Activated T-helper 1 cell treated with anti-CD3 and anti-CD28 coated beads, Interleukin-12 subunit alpha, Interleukin-12 subunit beta, Interleukin-2, Interleukin-4 antibody, amounts not matched to agents 30 ng/mL and 10 ng/mL and 1 ng/mL, durations not matched to agents 14 hours and 24 hours and 36 hours (primary cell): ENCODE measurements at places on chromosomes 6 and 20. TPM values are rescaled to one million over a fixed set of nuclear protein-coding genes. Genes with fewer than 3 reads are reported as not detected.

PNLDC1 gene
- 0.56 and 0.78 TPM in 2 replicates for total RNA-seq

ABHD16B gene
- total RNA-seq = not detected in 2 replicates

DNA sequence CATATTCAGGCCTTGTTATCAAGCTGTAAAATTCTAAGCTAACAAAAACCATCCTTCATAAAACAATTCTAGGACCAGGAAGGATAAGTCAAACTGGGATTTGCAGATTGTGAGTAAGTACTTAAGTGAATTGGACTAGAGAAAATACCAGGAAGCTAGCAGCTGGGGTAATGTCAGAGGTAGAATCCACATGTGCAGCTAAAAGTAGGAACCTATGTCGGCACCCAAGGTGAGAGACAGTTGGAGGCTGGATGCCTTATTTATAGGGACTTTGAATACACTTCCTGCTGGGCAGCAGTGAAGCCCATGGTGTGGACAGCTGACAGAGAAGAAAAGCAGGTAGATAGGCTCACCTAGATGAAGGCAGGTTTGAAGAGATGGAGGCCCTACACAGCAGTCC is 127.3 kb downstream of the FLRT3 start:
- no peak for DNase-seq
- H3K4me1 ChIP-seq = no peaks in the 10 kb centered on the region
- no peaks in the 10 kb centered on the region for H3K27me3 ChIP-seq
- no peak overlapping the region for H3K27ac ChIP-seq
- H3K4me3 ChIP-seq = no peak overlapping the region

FBXO9 gene
- total RNA-seq = 67.3 and 73.2 TPM in 2 replicates

DNA sequence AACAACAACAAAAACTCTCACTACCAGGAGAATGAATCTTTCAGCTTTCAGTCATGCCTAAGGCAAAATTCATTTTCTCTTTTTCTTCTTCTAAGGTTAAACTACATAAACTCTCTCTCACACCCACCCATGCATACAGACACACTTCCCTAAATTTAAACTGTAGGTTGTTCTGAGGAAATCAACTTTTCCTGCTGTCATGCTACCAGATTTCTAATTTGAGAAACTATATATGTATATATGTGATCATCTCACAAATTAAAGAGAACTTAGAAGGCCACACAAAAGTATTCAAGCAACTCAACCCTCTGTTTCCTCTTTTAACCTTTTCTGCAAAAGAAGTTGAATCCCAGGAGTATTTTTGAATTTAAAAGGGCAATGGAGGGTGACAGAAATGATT is 532.5 kb downstream of the KIF16B start:
- no peak for DNase-seq
- no peak overlapping the region for H3K27ac ChIP-seq
- H3K36me3 ChIP-seq = no peaks in the 10 kb centered on the region
- no peaks in the 10 kb centered on the region for H3K4me1 ChIP-seq

GRCh38 chr6:1381481-1382330 is 7.7 kb upstream of the FOXF2 start:
- no peak overlapping the region for H3K27ac ChIP-seq
- H3K4me1 ChIP-seq = peaks cover 20% of the 10 kb centered on the region
- peaks cover 67% of the 10 kb centered on the region for H3K27me3 ChIP-seq
- no peaks in the 10 kb centered on the region for H3K36me3 ChIP-seq
- H3K4me3 ChIP-seq = no peak overlapping the region

DNA sequence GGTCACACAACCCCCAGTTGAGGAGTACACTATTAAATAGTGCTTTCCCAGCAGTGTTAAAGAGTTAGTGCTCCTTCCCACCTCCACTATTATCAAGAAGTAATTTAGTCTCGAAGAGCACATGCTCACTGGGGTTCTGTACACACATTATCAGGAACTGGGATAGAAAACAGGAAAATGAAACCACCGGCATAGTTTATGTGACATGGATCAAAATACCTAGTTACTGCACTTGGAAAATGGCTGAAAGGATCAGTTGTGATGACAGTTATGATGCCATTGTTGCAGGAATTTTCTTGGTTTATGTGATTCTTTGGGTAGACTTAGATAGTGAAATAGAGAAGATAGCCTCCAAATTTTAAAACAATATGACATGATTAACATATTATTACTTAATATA is 152.9 kb downstream of the AKAP7 start:
- peaks cover 8% of the 10 kb centered on the region for H3K4me1 ChIP-seq
- H3K27me3 ChIP-seq = no peaks in the 10 kb centered on the region
- no peak overlapping the region for H3K27ac ChIP-seq
- peaks cover under 1% of the 10 kb centered on the region for H3K36me3 ChIP-seq

DNA sequence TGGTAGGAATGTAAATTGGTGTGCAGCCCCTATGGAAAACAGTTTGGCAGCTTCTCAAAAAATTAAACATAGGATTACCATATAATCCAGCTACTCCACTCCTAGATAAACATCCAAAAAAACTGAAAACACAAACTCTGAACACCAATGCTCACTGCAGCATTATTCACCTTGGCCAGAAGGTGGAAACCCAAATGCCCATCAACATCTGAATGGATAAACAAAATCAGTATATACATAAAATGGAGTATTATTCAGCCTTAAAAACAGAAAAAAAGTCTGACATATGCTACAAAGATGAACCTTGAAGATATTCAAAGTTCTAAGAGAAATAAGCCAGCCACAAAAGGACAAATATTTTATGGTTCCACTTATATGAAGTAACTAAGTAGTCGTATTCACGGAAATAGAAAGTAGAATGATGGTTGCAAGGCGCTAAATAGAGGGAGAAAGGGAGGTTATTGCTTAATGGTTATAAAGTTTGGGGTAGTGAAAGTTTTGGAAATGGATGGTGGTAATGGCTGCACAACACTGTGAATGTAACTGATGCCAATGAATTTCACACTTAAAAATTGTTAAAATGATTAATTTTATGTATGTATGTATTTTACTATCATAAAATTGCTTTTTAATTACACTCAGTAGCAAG is 4.0 kb downstream of the PHF10 start:
- peaks cover 19% of the 10 kb centered on the region for H3K36me3 ChIP-seq
- DNase-seq = no peak
- no peak overlapping the region for H3K27ac ChIP-seq
- H3K27me3 ChIP-seq = peaks cover 4% of the 10 kb centered on the region

C6orf58 gene
- 0.16 TPM in 1 of 2 replicates, not detected in the other for total RNA-seq

GRCh38 chr6:156102129-156102528 is 646.5 kb upstream of the NOX3 start:
- no peaks in the 10 kb centered on the region for H3K27me3 ChIP-seq
- no peak overlapping the region for H3K4me3 ChIP-seq
- no peak overlapping the region for H3K27ac ChIP-seq
- H3K36me3 ChIP-seq = no peaks in the 10 kb centered on the region
- H3K4me1 ChIP-seq = no peaks in the 10 kb centered on the region

- peaks cover 2% of the 10 kb centered on the region for H3K27me3 ChIP-seq
- no peak overlapping the region for H3K27ac ChIP-seq
- no peak for DNase-seq
- H3K36me3 ChIP-seq = no peaks in the 10 kb centered on the region
- H3K4me3 ChIP-seq = no peak overlapping the region
- no peaks in the 10 kb centered on the region for H3K4me1 ChIP-seq
Observed at GRCh38 chr6:1703923-1704322, 94.2 kb downstream of the FOXC1 start.

DNA sequence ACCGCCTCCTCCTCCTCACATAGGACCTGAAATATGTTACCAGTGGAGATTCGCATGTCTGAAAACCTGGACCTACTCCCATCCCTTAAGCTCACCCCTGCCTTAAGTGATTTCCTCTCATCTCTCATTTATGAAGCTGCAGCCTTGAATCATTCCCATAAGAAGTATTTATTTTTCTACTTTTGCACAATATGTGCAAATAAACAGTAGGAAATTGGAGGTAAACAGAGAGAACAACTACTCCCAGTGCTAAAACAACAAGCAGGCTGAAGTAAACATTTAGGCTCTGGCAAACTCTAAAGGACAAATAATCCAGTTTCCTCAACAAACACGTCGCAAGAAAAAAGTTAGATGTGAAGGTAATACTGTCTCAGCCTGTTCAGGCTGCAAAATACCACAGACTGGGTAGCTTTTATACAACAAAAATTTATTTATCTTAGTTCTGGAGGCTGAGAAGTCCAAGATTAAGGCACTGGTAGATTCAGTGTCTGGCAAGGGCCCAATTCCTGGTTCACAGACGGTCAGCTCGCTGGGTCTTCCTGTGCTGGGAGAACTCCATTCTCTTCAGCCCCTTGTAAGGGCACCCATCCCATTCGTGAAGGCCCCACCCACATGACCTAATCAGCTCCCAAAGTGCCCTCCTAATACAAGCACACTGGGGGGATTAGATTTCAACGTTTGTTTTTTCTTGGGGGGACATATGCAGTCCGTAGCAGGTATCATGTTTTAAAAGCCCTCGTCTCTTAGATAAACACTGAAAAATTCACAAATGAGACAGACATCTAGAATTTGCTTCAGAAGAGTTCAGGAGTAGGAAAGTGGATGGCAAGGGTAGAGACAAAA is 15.6 kb downstream of the SPATA2 start:
- no peak overlapping the region for H3K4me3 ChIP-seq
- no peaks in the 10 kb centered on the region for H3K4me1 ChIP-seq
- peaks cover 4% of the 10 kb centered on the region for H3K27me3 ChIP-seq

ZNF165 gene
- total RNA-seq = 0.12 and 0.41 TPM in 2 replicates

- H3K4me1 ChIP-seq = no peaks in the 10 kb centered on the region
- no peak overlapping the region for H3K4me3 ChIP-seq
Observed at GRCh38 chr6:101545191-101545590, 151.7 kb downstream of the GRIK2 start.
